ENCODE measurements at places on chromosomes 1 and 21.

GRCh38 chr1:118136187-118136941, 48.7 kb downstream of the SPAG17 start:
- no peak for DNase-seq

DNA sequence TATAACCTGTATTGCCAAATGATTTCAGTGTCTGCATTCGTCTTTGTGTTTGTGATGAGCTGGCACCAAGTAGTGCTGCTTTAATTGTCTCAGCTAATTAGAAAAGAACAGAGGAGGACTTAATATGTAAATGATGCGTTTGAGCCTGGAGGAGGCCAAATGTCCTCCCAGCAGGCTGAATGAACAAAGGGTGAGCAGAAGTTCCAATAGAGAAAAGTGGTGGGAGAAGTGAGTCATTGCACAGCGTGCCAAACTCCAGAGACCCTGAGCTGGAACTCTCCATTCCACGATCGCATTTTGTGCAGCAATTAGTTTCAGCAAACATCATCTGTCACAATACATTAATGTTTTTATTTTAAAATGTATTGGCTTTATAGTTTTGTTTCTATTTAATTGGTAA, 17.9 kb downstream of the ETV3L start:
- no peak for DNase-seq

DNA sequence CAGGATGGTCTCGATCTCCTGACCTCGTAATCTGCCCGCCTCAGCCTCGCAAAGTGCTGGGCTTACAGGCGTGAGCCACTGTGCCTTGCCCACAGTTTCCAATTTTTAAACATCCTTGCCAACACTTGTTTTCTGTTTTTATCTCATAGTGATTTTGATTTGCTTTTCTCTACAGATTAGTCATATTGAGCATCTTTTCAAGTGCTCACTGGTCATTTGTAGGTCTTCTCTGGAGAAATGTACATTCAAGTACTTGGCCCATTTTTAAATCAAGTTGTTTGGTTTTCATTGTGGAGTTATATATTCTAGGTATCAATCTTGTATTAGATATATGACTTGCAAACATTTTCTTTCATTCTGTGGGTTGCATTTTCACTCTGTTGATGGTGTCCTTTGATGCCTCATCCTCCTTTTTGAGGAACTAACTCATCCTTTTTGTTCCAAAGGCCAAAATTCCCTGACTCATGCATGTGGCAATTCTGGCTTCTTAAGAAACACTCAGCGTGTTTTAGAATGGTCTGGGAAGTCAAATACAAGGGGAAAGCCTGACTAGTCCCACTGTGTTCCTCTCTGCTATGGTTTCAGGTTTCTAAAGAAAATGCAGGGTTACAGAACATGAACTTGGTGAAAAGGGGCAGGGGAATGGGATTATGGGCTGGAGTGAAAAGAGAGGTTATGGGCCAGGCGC, 37.3 kb downstream of the PTAFR start:
- no peak for DNase-seq

DNA sequence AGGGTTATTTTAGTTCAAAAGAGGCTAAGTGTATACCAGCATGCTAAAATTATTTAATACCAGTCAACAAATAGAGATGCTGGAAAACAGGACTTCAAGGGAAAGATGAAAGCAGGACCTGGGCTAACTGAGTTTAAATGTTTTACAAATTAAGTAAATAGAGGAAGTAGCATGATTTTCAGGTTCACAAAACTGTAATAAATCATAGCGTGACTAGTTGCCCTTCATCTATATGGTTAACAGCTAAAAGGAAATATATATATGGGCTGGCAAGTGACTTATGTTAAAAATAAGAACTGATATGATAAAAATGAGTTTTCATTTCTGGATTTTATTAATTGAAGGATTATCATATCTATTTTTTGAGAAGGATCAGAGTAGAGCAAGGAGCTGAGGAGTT, 25.6 kb downstream of the DPYD start:
- DNase-seq, result no peak

GRCh38 chr21:38639571-38640354, 141.5 kb upstream of the ERG start:
- no peak for DNase-seq

DNA sequence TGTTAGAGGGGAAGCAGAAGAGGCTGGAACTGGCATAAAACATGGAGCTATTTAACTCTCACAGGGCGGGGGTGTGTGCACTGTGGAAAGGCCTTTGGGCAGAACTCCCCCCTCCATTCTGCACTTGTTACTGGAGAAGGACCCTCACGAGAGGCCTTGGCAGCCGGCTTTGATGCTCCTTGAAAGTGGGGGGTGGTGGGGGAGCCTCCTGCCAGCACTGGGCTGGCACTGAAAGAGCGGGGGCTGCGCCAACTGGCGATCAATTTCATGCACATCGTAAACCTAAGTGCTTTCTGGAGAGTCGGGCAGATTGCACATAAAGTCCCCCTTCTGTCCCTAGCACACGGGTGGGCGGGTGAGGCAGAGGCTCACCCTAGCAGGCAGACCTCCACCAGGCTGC, 28.9 kb downstream of the FOXO6 start:
- peak; percentile 86 for DNase-seq

All from NCI-H1105 (cell line).